NCI-H1930 (cell line): ENCODE measurements at places on chromosomes 6 and 20.

- DNase-seq, result no peak
These were observed 5.7 kb upstream of the ZKSCAN3 start for GRCh38 chr6:28343898-28344677.

DNA sequence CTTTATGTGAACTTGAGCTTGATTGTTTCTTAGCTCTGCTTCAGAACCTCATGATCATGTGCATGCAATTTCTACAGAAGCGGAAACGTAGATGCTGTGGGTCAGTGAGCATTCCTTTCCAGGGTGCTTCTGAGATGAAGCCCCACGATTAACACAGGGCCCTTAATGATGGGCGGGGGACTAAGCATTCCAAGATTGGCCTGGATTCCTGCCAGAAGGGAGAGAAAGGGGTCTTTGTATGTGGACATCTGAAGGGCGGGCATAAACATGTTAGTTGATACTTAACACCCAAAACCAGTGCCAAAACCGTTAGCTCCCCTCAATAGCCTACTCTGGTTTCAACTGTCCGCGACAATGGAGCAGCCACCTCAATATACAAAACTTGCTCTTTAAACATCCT is 46.9 kb upstream of the POU3F2 start:
- DNase-seq, result no peak

GRCh38 chr20:20407891-20408805 is 40.2 kb downstream of the INSM1 start:
- peak; percentile 31 for DNase-seq

GRCh38 chr6:8888468-8888867 is 453.1 kb upstream of the SLC35B3 start:
- no peak for DNase-seq

- DNase-seq, result no peak
These were observed 54.9 kb upstream of the MPC1 start for GRCh38 chr6:166437661-166438060.

DNA sequence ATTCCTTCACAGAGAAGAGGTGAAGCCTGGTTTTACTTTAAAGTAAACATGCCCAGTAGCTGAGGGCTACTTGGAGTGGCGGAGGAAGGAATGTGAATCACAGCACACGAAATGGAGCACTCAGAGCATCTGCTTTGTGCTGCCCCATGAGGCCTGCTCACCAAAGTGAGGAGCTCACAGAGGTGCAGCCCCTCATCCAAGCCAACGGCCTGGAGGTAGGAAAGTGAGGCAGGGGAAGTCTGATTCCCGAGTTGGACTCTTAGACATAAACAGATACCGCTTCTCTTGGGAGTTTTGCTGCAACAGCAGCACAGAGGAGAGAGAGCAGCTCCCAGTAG is 3.6 kb downstream of the YTHDF1 start:
- DNase-seq, result no peak

- no peak for DNase-seq
These were observed 29.9 kb downstream of the NFATC2 start for GRCh38 chr20:51512645-51513044.

DNA sequence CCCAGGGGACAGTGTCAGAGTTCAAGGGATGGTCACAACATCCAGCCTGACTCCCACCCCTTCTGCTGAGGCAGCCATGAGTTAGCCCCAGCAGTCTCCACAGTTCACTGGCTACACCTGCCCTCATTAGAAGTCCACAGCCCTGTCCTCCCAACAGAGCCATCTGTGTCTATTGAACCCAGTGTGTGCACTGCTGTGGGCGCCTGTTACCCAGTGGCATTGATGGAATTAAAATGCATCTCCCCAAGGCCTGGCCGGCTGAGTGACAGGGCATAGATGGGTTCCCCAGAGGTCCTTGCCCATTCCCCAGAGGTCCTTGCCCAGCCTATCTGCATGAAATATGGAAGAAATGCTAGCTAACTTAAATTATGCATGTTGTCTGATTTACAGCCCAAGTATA is 73.3 kb downstream of the PCSK2 start:
- DNase-seq, result no peak

- DNase-seq, result no peak
These were observed 75.7 kb downstream of the SIM1 start for GRCh38 chr6:100388868-100389519.

- no peak for DNase-seq
These were observed at the start of gene NRN1 for GRCh38 chr6:6006428-6007365. Gene NRN1 (minus strand): TSS chr6:6006925. CDS start chr6:6006749, 176 bp downstream.

- no peak for DNase-seq
These were observed 84.0 kb downstream of the CFAP61 start for GRCh38 chr20:20136313-20136712.

DNA sequence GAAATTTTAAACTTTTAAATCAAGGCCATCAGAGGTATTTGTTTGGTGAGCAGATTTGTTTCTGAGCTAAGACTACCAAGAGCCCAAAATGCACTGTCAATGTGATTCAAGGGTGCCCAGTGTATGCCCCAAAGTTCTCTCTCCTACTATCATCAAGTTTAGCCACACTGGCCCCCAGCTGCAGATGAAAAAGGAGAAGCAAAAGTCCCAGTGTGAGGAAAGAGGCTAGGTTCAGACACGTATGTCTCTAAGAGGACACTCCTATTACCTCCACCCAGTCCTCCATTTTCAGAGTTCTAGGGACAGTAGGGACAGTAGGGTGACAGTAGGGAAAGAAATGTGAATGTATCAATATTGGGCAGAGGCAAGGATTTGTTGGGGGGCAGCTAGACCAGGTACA is 230.8 kb downstream of the CD83 start:
- no peak for DNase-seq

GRCh38 chr6:124991764-124992295 is 29.6 kb downstream of the RNF217 start:
- no peak for DNase-seq

GRCh38 chr6:140040396-140040795 is 665.9 kb upstream of the CITED2 start:
- no peak for DNase-seq

DNA sequence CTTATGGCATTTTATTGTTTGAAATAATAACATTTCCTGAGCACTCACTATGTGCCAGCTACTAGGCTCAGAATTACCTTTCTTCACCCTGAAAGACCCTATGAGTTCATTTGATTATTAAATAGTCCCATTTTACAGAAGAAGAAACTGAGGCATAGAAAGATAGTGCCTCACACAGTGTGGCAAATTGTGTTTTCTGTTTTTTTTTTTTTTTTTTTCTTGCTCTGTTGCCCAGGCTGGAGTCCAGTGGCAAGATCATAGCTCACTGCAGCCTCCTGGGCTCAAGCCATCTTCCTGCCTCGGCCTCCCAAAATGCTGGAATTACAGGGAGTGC is 59.7 kb upstream of the PTPN1 start:
- DNase-seq, result no peak

DNA sequence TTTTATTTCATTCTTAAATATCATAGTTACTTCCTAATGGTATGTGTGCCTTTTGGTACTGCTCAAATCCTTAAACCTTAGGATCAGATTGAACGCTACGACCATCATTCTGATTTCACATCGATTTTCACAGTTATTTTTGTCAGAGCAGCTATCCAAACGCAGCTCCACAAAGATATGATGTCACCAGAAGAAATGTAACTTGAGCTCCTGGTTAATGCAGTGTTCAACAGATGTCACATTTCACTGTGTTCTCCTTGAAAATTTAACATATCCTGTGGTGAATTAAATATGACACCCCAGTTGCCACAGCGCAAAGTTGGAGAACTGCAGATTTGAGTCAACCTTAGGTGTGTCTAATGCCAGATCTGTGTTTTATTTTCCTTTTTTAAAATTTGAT is 81.4 kb downstream of the CTNNBL1 start:
- no peak for DNase-seq

DNA sequence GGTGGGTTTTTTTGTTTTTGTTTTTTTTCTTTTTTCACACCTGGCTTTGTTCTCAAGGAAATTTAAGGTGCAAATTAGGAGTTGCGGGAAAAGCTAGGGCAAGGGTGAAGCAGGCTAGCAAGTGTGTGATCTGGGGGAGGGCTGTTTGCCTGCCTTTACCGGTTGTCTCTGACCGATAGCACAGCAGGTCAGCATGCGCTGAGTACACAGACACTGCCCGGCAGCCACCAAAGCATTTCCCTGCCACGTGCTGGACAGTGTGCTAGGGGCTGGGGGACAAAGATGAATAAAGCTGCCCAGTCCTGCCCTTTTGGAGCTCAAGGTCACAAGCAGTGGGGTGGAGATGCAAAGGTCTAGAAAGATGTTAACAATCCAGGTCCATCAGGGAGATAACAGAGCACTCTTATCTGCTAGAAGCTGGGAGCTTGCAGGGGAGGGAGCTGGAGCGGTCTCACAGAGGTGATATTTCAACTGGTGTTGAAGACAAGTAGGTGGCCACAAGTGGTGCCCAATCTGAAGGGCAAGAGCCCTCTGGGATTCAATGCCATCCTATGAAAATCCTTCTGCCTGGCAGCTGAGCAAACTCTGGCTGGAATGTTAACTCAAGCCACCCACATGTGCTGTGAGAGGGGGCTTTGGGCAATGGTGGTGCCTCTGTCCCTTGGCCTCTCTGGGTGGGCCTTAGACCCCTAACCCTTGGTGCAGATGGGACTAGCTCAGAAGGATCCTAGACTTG is 24.5 kb downstream of the TTBK1 start:
- no peak for DNase-seq

- DNase-seq, result no peak
These were observed 33.2 kb downstream of the ILRUN start for GRCh38 chr6:34663371-34663770.

- no peak for DNase-seq
These were observed 175.1 kb upstream of the PMEPA1 start for GRCh38 chr20:57884956-57885355.

- DNase-seq, result no peak
These were observed 153.3 kb downstream of the PKHD1 start for GRCh38 chr6:51934098-51934497.

DNA sequence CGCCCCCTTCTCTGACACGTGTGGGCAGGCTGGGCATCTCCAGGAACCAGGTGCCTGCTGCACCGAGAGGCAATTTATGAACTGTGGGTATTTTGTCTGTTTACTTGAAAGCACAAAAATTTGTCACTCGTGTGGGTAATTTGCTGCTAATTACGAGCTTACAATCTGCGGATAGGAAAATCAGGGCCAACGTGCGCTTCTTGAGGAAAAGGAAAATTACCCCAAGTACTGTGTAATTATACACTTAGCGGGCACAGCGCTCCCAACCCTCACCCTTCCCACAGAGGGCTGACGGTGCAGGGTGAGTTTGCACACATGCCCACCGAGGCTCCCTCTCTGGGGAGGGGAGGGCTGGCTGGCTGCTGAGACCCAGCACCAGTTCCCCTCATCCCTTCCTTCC is 25.3 kb upstream of the MDGA1 start:
- no peak for DNase-seq

GRCh38 chr20:59735917-59736316 is 131.6 kb downstream of the PHACTR3 start:
- no peak for DNase-seq

DNA sequence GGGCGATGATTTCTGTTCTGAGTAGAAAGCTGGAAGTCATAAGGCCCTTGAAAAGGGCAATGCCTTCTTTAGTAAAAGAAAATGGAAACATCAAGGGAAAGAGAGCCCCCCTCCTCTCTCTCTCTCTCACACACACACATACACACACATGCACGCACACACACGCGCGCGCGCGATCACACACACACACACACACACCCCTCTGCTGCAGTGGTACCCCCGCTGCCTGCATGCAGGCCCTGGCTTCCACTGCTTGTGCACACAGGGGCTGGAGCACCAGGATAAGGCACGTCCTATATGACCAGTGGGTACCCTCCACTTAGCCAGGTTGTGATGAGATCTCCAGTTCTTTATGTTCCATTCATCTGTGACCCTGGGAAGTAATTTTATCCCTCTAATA is 300.9 kb downstream of the SLC35F1 start:
- no peak for DNase-seq
